ENCODE measurements at places on chromosomes 16 and 17. TPM values are rescaled to one million over a fixed set of nuclear protein-coding genes. Genes with fewer than 3 reads are reported as not detected.

- peak overlapping the region; percentile 81 for H3K27ac ChIP-seq
- H3K36me3 ChIP-seq, result peaks cover 21% of the 10 kb centered on the region
- H3K4me1 ChIP-seq, result peaks cover 30% of the 10 kb centered on the region
- no peaks in the 10 kb centered on the region for H3K27me3 ChIP-seq
Measured at GRCh38 chr17:2202302-2202995, 101.1 kb downstream of the SMG6 start.

DNA sequence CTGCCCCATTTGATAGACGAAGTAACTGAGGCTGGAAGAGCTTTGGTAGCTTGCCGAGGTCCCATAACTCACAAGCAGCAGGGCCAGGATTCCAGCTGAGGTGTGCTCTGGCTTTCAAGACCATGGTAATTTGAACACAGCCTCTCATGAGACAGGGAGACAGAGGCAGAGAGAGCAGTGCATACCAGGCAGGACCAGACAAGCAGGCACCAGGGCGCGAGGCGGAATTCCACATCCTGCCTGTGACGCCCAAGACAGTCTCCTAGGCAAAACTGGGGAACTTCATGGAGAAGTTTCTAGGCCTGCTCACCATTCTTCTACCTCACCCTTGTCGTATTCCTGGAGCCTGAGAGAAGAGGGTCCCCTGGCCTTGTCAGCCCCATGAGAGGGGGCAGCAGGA, 19.2 kb downstream of the SDK2 start:
- H3K27ac ChIP-seq, result no peak overlapping the region
- no peak for DNase-seq
- H3K4me3 ChIP-seq, result no peak overlapping the region
- peaks cover 15% of the 10 kb centered on the region for H3K27me3 ChIP-seq
- H3K4me1 ChIP-seq, result peaks cover 4% of the 10 kb centered on the region
- H3K36me3 ChIP-seq, result no peaks in the 10 kb centered on the region

AARS1 gene
- 117 TPM for total RNA-seq

KIF19 gene
- 0.23 TPM for total RNA-seq
